Inflammatory macrophage (primary cell): ENCODE measurements at places on chromosomes 13 and 19.

DNA sequence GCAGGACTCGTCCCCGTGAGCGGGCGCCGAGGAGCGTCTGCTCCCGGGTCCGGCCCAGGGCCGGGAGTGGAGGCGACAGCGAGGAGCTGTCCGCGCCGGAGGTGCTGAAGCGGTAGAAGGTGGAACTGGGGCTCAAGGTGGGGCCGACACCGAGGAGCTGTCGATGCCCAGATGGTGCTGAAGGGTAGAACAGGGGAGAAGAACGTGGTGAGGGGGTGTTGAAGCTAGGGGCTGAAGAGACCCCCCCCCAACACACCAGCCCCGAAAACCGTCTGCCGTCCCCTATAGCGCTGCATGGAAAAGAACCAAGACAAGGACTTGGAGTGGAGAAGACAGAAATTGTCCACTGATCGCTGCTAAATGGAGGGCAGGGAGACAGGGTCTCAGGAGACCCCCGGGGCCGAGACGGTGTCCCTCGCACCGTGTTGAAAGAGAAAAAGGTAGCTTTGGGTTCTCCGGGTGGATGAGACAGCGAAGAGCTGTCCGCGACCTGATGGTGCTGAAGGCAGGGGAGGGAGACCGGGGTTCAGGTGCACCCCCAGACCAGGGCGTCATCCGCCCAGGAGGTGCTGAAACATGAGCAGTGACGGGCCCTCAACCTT lies 7.1 kb upstream of the PDE4C start:
- peak; percentile 26 for DNase-seq

DNA sequence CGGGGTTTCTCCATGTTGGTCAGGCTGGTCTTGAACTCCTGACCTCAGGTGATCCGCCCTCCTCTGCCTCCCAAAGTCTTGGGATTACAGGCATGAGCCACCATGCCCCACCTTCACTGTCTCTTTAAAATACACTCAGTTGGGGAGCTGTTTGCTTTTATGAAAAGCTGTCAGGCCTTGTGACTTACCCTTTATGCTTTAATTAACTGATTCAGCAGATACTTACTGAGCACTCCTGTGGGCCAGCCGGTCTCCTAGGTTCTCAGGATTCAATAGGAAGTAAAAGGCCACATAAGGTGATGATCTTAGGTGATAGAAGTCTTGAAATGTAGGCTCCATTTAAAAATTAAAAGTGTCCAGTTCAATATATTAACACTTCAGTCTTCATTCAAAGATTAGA lies 7.5 kb downstream of the UBAC2 start:
- DNase-seq = no peak

DNA sequence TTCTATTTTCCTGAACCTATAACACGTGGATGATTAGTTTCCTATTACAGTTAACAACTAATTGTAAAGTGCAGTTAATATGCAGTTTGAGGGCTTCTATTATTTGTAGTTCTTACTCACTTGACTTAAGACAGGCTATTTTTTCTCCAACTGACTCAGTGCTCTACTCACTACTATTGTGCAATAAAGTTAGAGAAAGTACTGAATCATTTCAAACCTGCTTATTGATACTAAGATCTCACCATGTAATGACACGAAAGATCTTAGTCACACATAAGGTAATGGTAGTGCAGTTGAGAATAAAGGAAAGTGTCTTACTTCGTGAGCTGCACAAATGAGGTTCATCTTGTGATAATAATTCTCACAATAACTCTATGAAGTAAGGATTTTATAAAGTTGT lies 22.8 kb upstream of the ITM2B start:
- DNase-seq = peak; percentile 28

DNA sequence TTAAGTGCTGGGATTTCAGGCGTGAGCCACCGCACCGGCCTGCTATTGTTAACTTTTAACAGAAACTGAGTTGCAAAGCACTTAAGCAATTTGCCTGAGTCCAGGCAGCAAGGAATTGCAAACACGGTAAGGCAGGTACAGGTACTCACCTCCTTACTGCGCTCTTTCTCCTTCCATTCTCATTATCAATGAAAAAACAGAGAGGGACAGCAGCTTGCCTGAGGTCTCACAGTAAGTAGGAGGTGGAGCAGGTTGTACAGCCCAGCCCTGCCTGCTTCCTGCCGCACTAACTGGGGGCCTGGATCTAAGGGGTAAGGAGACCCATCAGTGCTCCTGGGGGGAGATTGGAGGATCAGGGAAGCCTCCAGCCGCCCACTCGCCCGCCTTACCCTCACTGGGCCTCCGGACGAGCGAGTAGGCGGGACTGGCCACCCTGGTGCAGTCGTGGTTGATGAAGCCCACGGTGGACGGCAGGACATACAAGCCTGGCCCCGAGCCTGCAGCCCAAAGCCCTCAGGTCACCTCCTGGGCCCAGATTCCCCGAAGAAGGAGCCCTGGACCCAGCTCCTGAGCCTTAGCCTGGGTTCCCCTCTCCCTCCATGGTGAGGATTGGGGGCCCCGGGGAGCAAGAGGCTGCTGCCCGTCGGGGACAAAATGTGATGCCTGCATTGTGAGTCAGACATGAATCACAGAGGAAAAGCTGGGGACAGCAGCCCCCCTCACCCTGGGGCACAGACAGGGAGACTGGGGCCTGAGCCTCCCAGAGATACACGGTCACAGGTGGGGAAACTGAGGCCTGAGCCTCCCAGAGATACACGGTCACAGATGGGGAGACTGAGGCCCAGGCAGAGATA lies 11.4 kb upstream of the SHC2 start:
- DNase-seq = no peak

DNA sequence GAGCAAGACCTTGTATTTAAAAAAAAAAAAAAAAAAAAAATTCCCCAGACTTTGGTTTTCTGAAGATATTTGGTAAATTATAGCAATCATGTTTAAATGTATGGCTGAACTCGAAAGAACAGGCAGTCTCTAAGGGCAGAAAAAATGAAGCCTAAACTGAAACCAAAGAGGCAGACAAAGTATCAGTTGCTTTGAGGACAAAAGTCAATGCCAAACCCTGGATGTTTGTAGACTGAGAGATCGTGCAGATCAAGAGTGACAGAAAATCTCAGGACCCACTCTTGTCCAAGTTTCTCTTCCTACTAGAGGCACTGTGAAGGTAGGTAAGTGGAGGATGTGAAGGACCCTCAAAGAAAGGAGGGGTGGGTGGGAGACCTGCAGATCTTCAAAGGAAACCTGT lies 11.1 kb upstream of the SLC7A9 start:
- DNase-seq = no peak

DNA sequence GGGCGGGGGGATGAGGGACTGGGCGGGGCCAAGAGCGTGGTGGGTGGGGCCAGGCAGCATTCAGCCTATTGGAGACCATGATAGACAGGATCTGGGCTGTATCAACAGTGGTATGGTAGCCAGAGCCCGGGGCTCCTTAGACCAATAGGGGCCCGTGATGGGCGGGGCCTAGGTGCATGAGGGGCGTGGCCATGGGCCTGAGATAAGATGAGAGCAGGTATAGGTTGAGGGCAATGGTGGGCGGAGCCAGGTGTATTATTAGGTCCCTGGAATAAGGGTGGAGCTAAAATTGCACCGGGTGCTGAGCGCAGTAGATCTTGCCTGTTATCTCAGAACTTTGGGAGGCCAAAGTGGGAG lies 5.3 kb downstream of the ABCA7 start:
- peak; percentile 38 for DNase-seq

GRCh38 chr19:58183817-58184215 lies 955 bp downstream of the ZNF274 start:
- no peak for DNase-seq

DNA sequence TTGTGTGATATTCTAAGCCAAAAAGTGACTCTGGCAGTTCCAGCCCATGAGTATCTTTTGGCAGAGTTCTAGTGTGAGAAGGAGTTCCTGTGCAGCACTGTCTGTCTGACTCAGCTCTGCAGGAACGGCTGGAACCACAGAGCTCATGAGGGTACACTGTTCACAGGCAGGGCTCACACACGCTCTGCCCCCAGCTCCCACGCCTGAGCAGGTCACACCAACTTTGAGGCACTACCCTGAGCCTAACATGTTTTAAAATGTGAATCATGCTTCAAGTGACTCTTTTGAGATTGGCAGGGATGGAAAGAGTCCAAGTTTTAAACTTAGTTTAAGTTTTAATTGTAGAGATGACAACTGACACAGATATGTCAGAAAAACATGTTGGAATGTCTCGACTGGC lies 1203.3 kb downstream of the UQCRFS1 start:
- DNase-seq = no peak

- peak; percentile 39 for DNase-seq
Observed at GRCh38 chr13:32362574-32362973, 47.3 kb downstream of the BRCA2 start.

GRCh38 chr19:49635530-49636232 lies 4.3 kb downstream of the RRAS start:
- no peak for DNase-seq

DNA sequence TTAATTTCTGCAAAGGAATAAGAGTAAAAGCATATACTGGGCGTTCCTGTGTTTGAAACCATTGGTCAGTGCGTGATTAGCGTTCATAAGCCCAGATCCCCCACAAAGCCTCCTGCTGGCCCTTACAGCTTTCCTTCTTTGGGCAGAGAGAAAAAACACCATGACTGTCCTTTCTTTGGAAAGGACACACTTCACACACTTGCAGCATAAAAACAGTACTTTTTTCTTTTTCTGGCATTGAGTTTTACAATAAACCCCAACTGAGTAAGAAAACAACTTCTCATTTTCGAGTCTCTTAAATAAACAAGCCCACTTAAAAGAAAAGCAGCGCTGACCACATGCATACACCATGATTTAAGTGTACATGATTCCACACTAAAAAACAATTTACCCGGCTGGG lies 35.8 kb downstream of the SMAD9 start:
- no peak for DNase-seq

DNA sequence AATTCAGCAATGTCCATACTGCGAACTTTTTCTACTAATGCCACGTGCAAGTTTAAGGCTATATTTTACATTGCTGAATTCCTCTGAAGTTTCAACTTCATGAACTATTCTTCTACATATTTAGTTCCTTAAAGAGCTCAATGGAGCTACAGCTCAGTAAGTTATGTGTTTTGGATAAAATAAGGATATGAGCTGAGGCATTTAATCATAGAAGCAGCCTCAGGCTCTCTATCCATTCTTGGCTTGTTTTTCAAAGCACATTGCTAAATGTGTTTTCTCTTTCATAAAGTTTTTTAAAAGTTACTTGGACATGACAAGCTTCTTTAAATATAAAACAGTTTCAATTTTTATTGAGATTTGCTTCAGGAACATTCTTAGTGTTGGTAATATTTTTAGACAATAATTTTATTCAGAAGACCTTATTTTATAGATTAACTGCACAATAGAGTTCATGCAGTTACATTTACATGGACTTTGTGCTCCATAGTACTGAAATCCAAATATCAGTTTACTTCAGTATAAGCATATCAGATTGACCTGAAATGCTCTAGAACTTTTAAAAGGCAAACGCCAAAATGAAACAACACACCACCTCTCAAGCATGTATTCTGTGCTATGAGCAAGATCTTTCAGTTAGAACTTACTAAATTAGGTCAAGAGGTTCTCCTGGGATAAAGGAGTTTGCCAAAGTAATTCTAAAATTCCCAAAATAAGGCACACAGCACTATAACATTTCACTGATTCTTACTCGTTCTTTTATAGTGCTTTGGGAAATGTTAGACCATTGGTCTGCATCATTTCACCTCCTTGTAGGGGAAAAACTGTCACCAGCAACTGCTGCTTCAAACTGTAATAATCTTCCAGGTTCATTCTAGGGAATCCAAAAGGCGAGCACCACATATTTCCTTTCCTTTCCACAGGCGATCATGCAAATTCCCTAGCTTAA lies 275.5 kb downstream of the ENOX1 start:
- no peak for DNase-seq

DNA sequence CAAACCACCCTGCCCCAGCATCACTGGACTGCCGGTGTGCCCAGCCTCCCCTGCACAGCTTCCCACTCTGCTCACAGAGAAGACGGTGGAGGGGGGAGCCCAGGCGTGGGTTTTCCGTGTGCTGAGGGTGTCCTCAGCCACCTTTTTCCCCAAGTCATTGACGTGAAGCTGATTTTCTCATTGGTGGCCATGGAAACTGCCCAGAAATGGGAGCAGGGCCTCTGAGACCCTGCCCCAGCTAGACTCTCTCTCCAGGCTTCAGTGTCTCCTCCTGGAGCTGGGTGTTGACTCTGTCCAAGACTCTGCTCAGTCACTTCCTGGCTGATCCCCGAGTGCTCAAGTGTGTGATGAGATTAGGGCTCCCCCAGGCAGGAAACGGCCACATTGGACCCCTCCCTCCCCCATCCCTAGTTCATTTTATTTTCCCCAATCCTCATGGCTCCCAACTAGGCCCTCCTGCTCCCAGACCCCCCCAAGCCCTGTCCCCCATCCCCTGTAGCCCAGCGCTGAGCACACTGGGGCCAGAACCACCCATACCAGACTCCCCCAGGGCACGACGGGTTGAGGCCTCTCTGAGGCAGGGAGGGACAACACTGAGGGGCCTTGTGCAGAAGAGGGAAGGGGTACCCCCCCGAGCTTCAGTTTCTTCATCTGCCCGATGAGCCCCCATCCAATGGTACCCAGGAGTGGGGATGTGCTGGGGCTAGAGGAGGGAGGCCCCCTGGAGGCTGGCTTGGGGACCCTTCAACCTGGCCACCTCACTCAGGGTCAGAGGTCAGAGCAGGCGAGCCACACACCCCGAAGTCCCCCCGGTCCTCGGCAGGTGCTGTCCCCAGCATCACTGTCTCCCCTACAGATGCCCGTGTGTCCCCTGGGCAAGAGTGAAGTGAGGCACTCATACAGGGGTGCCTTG lies 1.2 kb upstream of the F2RL3 start:
- DNase-seq = no peak

GRCh38 chr19:3893509-3894179 lies 13.2 kb downstream of the ATCAY start:
- DNase-seq = no peak

- DNase-seq = peak; percentile 90
Observed at GRCh38 chr19:17090583-17090982, 15.0 kb downstream of the MYO9B start.

- DNase-seq = no peak
Observed at GRCh38 chr13:112692104-112692503, 2.3 kb downstream of the ATP11A start.

- no peak for DNase-seq
Observed at GRCh38 chr19:42155796-42156195, 23.6 kb upstream of the POU2F2 start.

GRCh38 chr13:38862443-38862842 lies 128.2 kb downstream of the STOML3 start:
- DNase-seq = no peak

DNA sequence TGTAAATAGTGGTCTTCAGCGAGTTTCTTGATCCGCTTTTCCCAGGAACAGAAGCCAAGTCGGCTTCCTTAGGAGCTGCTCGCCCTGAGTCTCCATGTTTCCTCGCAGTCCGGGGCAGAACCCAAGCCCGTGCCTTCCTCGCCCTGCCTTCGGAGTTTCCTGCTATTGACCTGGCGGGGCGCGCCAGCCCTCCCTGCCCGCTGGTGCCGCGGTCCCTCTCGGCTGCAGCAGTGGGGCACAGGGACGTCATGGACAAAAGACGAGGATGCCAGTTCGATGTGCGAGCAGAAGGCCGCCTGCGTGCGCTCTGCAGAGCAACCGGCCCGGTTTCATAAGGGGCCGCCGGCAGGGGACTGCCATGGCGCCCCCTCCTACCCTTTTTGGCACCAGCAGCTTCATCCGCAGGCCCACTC lies 156.6 kb downstream of the TM9SF2 start:
- DNase-seq = no peak
